ENCODE measurements at places on chromosomes 5 and 9. TPM values are rescaled to one million over a fixed set of nuclear protein-coding genes. Genes with fewer than 3 reads are reported as not detected.

The MARCHF6 gene
- 147 TPM for total RNA-seq

The LCN15 gene
- not detected for total RNA-seq

The ORM2 gene
- total RNA-seq = not detected

The CAMK2A gene
- 0.15 TPM for total RNA-seq

DNA sequence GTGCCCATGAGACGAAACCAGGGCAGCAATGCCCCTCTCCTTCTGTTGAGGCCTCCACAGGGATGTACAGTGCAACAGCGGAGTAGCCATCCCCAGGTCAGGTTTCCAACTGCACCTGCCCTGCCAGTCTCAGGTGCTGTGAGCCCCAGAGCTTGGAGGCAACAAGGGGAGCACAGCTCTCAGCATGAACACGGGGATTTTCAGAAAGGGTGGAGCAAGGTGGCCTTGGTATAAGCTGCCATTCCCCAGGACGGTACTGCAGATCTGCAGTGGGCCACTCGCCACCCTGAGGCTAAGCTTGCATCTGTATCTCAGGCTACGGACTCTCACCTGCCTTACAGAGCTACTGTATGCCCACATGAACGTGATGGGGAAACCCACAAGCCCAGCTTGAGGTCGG lies 103.6 kb downstream of the GABBR2 start:
- H3K4me1 ChIP-seq = no peaks in the 10 kb centered on the region
- H3K27ac ChIP-seq = no peak overlapping the region
- no peak for DNase-seq
- H3K27me3 ChIP-seq = no peaks in the 10 kb centered on the region

DNA sequence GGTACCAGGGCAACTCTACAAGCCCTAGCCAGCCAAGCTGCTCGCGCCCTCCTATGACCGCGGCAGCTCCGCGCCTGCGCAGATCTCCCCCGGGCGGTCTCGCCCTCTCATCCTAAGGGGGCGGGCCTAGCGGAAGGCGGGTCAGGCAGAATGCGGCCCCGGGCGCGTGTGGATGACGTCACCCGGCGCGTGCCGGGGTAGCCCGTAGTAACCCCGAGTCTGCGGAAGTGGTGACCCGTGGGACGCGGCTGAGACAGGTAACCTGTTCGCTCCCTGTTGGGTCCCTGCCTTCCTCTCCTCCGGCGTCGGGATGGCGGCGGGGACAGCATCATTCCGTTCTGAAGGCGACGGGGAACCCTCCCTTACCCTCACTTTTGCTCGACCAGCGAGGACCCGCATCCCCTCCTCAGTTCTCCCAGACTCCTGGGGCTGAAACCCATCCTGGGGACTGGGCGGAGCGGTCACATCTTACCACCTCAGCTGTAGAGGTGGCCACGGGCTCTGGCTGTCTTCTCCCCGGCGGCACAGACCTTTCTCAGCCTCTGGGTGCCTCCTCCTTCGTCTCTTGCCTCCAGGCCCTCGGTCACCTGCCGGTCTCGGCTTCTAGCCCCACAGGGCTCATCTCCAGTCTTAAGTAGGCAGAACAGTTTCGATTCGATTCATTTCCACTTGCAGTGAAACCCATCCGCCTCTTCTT lies at the start of gene AOPEP:
Gene AOPEP (plus strand): TSS at position 205 of the 697 bp plus-strand sequence. CDS start 33,085 bp downstream, outside the sequence.
- H3K27ac ChIP-seq = peak within 1 kb of the TSS; percentile 6
- H3K4me3 ChIP-seq = peak within 1 kb of the TSS; percentile 86
- peak; percentile 99 for DNase-seq
- no peaks in the 10 kb centered on the region for H3K4me1 ChIP-seq
- H3K36me3 ChIP-seq = no peaks in the 10 kb centered on the region
- H3K27me3 ChIP-seq = no peaks in the 10 kb centered on the region

- H3K27me3 ChIP-seq = no peaks in the 10 kb centered on the region
- peak overlapping the region; percentile 82 for H3K27ac ChIP-seq
- H3K36me3 ChIP-seq = no peaks in the 10 kb centered on the region
- H3K4me3 ChIP-seq = no peak overlapping the region
- peaks cover 4% of the 10 kb centered on the region for H3K4me1 ChIP-seq
Measured at GRCh38 chr9:26551971-26552370, 340.6 kb downstream of the CAAP1 start.

DNA sequence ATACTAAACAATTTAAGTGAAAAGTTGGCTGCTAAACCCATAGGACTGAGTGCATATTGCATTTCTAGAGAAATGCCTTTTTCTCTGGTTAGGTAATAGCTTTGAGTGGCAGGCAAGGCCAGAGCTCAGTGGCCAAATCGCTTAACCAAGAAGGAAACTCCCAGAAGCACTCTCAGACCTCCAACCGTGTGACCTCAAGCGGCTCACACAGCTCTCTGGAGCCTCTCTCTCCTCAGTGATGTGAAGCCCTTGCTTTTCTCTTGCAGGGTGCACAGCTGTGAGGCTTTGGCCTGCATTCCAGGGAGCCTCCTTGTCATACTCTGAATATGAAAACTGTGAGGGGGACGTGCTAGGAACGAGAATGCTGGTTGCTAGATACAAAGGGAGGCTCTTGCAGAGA lies 106.7 kb downstream of the INSYN2B start:
- H3K27ac ChIP-seq = no peak overlapping the region
- no peaks in the 10 kb centered on the region for H3K36me3 ChIP-seq
- DNase-seq = no peak
- no peaks in the 10 kb centered on the region for H3K27me3 ChIP-seq
- no peak overlapping the region for H3K4me3 ChIP-seq

All from aorta (tissue), 5 donors.